Left lobe of liver (tissue), 2 donors: ENCODE measurements at places on chromosomes 5 and 9. TPM values are rescaled to one million over a fixed set of nuclear protein-coding genes. Genes with fewer than 3 reads are reported as not detected.

The C9 gene
- 1,159 TPM for total RNA-seq

- DNase-seq, result no peak
Measured at GRCh38 chr5:6193310-6193709, 185.0 kb downstream of the MED10 start.

GRCh38 chr9:68949271-68950000, 64.5 kb downstream of the PRKACG start:
- DNase-seq, result no peak

GRCh38 chr5:176461349-176461748, 13.2 kb downstream of the FAF2 start:
- no peak for DNase-seq

The FBP2 gene
- not detected for total RNA-seq

DNA sequence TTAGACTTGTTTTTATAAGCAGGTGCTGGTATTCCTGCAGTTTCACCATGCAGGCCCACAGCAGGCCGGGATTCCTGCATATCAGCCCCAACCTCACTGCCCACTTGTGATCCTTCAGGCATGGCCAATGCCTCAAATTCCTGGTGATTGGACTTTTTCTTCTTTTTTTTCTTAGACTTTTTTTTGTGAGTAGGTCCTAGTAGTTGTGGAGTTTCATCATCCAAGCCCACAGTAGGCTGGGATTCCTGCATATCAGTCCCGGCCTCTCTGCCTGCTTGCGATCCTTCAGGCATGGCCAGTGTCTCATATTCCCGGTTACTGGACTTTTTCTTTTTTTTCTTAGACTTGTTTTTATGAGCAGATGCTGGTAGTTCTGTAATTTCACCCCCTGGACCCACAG, 4.8 kb downstream of the TTF1 start:
- no peak for DNase-seq

GRCh38 chr5:173196133-173196952, 38.7 kb downstream of the NKX2-5 start:
- no peak for DNase-seq

The SUSD3 gene
- 49.7 TPM for total RNA-seq

The CAPSL gene
- not detected for total RNA-seq

DNA sequence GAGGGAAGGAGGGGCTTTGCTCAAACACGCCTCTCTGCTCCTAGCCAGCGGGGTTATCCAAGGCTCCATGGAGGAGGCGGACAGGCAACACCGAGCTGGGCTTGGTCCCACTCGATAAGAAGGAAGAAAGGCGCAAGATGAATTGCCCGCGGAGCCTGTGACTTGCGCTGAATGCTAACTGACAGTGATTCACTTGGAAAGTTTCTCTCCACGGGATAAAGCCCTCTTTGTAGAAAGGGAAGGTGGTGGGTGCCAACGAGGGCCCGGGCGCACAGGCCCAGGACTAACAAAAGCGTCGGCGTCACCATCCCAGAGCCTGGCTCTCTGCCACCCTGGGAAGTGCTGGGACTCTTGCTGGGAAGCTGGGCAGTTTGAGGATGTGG, 76.0 kb downstream of the VAV2 start:
- DNase-seq, result no peak
